DMS79 (cell line): ENCODE measurements at places on chromosomes 12 and 14.

DNA sequence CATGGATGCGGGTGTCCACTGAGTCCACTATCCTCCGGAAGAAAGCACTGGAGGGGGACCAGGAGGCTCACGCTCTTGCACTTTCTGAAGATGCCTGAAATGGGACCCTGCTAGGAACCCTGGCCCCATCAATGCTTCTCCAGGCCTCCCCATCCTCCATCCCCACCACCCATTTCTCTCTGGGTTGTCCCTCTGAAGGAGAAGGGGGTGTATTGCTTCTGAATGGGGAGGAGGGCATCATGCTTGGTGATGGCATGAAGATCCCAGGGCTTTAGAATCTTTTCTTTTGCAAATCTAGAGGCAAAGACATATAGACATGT lies 681 bp upstream of the JPH4 start:
- DNase-seq: no peak

DNA sequence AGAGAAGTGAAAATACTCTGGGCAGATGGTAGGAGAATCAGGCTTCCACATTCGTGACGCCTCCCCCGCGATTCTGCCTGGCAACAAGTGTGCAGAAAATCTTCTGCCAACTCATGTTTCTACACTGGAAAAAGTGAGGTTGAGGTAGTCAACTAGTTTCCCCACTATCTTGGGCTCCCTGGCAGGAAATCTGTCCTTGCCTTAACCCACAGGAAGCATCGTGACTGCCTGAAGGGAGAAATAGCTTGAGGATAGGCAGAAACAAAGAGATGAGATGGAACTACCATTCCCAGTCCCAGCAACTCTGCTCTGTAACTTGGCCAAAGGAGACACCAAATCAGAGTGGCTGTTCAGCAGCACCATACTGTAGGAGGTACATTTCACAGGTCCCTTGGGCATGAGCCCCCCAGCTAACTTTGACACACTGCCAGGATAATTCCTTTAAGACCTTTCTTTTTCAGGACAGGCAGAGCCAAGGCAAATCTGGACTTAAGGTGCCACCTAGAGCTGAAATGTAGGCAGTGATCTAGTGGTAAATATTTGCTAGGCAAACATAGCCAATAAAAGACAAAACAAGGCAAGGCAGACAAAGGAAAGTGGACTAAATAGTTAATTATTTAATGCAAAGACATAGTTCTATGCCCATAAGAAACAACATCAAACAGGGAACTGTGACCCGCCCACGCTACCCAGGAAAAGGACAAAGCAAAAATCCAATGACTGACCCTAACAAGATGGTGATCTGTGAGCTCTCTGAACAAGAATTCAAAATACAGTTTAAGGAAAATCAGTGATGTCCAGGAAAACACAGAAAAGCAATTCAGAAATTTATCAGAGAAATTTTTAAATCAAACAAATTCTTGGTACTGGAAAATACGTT lies 205.1 kb downstream of the PTPRO start:
- DNase-seq: no peak

- peak; percentile 91 for DNase-seq
These were observed 50.0 kb downstream of the NCOR2 start for GRCh38 chr12:124517260-124518050.

DNA sequence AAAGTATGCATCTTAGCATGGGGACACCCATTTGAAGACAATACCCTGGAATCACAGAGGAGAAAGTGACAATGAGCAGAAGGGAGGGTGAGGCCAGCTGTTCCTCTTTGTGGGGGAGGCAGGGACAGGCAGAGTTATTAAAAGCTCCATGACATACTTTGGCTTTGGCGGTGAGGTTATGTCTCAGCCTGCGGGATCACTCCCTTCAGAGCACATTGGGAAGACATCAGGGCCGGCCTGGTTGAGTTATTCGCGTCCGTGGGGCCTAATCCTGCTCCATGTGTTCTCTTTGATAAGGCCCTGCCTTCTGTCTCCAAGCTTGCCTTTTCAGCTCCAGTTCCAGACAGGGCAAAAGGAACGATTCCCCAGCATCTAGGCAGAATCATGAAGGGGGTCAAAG lies 98.8 kb upstream of the NTF3 start:
- DNase-seq: no peak

DNA sequence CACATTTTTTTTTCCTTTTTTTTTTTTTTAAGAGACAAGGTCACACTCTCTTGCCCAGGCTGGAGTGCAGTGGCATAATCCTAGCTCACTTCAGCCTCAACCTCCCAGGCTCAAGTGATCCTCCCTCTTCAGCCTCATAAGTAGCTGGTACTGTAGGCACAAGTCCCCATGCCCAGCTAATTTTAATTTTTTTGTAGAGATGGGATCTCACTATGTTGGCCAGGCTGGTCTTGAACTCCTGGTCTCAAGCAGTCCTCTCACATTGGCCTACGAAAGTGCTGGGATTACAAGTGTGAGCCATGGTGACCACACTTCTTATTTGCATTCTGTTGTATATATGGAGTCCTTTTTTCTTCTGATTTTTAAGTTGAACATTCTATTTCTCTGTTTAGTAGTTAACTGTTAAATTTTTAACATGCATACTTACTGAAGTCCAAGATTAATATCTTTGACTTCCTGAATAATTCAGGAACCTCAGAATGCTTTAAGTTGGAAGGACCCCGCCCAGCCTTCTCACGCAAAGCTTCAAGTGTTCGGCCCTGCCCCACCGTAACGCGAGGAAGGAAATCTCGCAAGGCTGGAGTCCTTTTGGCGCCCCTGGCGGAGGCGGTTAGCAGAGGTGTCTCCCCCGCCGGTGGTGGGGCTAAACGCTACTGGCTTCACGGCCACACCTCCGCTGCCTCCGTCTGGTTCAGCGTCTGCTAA lies 21.6 kb downstream of the SPATS2 start:
- no peak for DNase-seq

DNA sequence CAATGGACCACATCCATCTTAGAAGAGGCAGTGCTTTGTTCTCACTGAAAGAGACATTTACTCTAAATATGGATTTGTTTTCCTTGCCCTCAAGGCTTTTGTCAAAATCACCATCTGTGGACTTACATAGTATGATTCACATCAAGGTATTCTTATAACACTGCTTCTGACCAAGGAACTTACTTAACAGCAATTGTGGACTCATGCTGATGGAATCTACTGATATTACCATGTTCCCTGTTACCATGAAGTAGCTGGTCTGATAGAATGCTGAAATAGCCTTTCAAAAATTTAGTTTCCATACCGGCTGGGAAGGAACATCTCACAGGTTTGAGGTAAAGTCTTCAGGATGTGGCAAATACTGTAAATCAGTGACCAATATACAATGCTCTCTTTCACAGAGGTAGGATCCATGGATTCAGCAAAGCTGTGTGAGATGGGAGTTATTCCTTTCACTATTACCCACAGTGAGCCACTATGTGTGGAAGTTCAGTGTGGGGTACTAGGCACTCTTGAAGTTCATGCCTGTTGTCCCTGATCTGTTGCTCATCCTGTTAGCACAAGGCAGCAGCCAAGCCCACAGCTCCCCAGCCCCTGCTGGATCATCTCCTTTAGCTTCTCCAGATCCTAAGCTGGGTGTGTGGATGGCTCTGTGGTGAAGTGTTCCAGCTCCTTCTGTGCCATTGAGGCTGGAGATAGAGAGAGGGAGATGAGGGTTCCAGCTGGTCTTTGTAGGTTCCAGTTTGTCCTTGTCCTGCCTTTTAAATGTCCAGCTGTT lies 126.4 kb downstream of the ATP23 start:
- no peak for DNase-seq

- no peak for DNase-seq
These were observed 34.6 kb upstream of the NFKBIA start for GRCh38 chr14:35438910-35439713.

DNA sequence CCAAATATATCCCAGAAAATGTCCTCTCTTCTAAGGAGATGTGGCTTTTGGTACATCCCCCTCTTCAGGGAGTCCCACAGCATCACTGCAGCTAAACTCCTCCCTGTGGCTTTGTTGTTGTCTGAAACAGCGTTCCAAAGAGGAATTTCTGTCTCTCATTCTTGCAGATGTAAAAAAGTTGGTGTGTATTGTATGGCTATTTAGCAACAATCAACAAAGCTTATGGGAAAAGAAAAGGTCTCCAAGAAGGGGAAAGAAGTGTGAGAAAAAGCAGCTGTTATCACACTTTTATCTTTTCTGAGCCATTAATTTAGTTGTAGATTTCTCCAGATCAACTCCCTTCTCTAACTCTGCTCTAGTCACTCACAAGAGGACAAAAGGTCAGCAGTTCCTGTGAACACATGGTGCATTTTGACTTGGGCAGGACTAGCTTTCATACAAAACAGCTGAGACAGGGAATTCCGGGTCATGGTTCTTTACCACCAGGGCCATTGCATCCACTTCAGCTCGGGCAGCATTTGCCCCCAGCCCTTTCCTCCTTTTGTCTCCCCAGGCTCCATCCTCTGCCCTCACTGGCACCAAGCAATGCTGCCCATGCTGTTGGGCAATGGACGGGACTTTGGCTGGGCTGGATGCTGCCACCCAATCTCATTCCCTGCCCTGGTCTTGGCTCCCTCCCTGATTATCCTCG lies 184.7 kb downstream of the TMX1 start:
- DNase-seq: no peak

GRCh38 chr12:51846271-51846691 lies 2.2 kb downstream of the FIGNL2 start:
- no peak for DNase-seq

DNA sequence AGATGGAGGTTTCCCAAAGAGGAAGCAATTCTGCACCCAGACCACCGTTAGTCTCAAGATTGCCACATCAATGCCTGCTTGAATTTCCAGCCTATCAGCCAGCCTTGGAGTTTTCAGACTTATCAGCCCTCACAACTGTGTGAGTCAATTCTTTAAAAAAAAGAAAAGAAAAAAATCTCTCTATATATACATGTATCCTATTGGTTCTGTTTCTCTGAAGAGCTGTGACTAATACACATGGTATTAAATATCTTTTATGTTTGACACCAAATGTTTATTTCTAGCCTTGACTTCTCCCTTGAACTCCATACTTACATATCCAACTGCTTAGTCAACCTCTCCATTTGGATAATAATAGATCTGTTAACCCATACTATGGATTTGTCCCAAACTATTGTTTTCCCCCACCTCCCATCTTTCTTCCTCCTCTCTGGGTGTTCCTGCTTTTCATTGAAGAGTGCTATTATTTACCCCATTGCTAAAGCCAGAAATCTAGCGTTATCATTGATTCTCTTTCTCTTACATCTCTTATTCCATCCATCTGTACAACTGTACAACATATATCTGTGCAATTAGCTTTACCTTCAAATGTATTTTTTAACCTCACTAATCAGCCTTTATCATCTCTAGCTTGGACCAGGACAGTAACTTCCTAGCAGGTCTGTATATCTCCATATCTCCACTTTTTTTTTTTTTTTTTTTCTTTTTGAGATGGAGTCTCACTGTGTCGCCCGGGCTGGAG lies 22.7 kb upstream of the EID3 start:
- DNase-seq: no peak

DNA sequence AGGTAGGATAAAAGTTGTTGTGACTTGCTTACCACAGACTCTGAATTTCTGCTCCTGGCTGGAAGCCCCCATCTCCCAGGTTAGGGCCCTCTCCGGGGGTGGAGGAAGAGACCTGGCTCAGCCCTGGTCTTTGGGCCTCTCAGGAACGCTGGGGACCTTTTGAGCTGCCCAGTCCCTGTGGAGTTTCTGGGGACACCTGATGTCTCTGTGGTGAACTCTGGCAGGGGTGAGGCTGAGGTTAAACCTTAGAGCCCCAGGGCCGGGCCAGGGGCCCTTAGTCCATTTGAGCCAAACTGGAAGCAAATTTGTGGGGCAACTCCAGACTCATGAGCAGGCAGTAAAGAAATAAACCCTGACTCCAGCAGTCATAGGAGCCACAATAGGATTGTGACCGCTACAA lies 112.1 kb downstream of the ADGRD1 start:
- no peak for DNase-seq

DNA sequence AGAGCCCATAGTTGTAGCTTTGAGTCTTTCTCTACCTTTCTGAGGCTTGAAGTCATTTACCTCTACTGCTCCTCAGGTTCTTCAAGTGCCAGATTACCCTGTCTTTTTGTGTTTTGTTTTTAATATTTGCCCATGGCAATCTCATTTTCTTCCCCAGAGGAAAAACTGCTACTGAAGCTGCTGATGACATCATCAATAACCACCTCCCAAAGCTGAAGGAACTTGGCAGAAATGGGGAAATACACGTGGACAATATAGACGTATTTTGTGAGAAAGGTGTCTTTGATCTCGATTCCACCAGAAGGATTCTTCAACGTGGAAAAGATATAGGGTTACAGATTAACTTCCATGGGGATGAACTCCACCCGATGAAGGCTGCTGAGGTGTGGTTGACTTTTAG lies 17.1 kb downstream of the AMDHD1 start:
- DNase-seq: no peak

GRCh38 chr12:31228811-31229792 lies 96.8 kb downstream of the SINHCAF start:
- no peak for DNase-seq

DNA sequence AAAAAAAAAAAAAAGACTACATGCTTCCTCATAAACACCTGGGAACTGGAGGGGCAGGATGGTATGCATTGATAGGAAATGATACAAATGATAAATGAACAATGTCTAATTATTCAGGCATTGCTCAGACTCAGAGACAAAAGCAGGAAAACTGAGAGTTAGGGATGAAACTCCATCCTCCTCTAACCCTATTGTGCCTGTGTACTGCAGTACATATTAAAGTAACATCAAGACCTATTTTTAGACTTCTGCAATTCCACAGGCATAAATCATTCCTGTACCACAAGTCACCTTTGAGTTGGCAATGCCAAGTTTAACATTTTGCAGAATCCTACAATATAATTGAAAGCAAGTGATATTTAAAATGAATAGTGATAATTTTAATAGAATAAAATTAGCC lies 156.5 kb upstream of the USP15 start:
- DNase-seq: no peak

- no peak for DNase-seq
These were observed 86.4 kb upstream of the NOS1 start for GRCh38 chr12:117447665-117448366.

GRCh38 chr12:46676797-46677520 lies 148.8 kb downstream of the SLC38A4 start:
- DNase-seq: no peak

DNA sequence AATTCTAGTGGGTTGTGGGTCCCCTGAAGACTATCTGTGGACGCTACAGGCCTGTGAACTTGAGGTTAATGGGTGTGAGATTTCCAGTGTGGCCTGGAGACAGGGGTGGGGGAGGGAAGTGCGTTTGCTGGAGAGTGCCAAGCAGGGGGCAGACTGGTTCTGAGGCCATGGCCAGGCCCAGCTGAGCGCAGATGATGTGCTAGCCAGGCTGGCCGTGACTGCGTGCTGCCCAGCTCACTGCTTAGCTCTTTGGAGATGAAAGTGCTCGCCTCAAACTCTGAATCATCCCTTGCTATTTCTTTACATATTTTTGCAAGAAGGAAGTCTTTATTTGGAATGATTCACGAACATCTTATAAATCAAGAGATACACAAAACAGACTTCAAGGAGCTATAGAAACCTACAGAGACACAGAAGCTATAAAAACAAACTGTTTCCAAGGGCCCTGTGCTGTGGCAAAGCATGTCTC lies 75.2 kb upstream of the PLEKHG3 start:
- DNase-seq: no peak
